ENCODE measurements at places on chromosomes 6 and 20.

DNA sequence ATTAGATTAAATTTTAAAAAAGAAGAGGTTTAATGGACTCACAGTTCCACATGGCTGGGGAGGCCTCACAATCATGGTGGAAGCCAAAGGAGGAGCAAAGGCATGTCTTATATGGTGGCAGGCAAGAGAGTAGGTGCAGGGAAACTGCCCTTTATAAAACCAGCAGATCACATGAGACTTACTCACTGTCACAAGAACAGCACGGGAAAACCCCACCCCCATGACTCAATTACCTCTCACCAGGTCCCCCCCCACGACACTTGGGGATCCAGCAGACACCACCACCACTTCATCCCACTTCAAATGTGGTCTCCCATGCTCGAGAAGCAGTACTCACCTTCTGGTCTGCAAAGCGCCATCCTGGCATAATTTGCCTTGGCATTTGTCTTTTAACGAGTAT lies 24.6 kb downstream of the MTFR2 start:
- peak; percentile 70 for DNase-seq

GRCh38 chr6:160034036-160034930 lies 65.4 kb downstream of the IGF2R start:
- no peak for DNase-seq

- DNase-seq, result no peak
Observed at GRCh38 chr6:232982-233640, 59.2 kb upstream of the DUSP22 start.

DNA sequence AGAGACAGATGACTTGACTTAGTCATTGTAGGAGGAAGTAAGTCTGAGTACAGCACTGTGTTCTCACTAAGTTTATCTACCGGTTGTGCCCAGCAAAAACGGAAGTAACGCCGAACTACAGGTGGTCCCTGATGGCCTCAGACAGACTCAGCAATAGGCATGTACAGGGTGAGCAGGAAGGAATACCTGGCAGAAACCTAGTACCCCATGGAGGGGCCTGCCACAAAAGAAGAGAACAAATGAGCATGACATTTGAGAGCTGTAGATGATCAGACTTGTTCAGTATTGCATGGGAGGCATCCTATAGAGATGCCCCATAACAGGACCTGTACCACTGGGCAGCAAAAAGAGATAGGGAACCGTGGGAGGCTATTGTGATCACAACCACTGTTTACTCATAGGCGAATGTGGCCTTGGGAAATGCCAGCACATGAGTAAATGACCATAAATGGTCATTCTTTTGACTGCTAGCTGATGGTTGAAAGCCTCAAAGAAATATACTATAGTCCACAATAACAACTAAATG lies 106.4 kb upstream of the TAB2 start:
- DNase-seq, result peak; percentile 53

- no peak for DNase-seq
Observed at GRCh38 chr6:80466981-80467380, 360.5 kb downstream of the BCKDHB start.

DNA sequence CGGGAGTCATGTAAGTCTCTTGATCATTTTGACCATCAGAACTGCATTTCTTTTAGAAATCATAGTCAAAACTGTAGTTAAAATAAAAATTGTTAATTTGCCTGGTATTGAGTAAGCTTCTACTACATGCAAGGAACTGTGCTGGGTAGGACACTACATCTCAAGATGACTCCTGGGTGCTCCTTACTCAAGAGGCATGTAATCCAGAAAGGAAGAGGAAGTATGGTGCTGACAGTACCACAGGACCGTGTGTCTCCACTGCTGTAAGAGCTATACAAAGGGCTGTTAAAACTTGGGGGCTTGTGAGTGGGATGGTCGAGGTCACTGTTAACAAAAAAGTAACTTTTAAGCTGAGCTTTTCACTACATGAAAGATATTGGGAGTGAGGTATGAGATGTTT lies 508.3 kb upstream of the SOX4 start:
- DNase-seq, result no peak

GRCh38 chr6:166907871-166908806 lies 48.2 kb downstream of the RNASET2 start:
- DNase-seq, result no peak

- no peak for DNase-seq
Observed at GRCh38 chr6:50380406-50381098, 330.8 kb upstream of the DEFB112 start.

GRCh38 chr20:43870484-43870883 lies 44.2 kb upstream of the TOX2 start:
- DNase-seq, result peak; percentile 47

GRCh38 chr6:1942834-1943233 lies 302.6 kb downstream of the GMDS start:
- no peak for DNase-seq

DNA sequence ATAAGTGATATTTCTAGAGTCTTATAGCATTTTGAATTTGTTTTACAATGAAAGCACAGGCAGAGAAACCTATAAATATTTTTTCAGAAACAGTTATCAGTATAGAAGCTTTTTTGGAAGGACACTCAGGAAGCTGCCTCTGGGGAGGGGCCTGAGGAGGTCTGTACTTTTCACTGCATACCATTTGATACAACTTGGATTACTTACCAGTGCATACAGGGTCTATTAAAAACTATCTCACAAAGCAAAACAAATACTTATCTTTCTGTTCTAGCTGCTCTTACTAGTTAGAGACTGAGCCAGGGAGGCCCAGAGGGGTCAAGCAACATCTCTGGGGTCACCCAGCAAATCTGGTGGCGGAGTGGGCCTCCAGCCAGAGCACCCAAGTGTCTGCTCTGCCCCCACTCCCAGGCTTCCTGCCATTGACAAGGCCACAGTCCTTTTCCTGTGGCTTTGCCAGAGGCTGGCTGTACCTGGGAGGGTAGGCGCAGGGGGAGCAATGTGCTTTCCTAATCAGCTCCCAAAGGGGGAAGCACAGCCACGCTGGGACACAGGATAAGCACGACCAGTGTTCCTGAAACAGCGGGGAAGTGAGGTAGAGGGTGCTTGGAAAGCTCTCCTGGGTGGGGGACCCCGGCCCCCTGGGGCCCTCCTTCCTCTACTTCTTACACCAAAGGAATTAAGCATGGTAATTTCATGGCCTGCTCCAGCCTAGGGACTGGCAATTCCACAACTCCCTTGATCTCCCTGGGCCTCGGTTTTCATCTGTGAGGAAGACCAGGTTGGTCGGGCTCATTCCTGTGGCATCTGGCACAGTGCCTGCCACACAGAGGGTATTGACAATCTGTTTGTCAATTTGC lies 7.8 kb downstream of the TCF15 start:
- DNase-seq, result no peak

- DNase-seq, result no peak
Observed at GRCh38 chr6:135782546-135782945, 69.0 kb upstream of the PDE7B start.

GRCh38 chr6:72828904-72829303 lies 207.0 kb downstream of the KCNQ5 start:
- no peak for DNase-seq

- peak; percentile 29 for DNase-seq
Observed at GRCh38 chr6:169752074-169752623, 727 bp downstream of the ERMARD start.

DNA sequence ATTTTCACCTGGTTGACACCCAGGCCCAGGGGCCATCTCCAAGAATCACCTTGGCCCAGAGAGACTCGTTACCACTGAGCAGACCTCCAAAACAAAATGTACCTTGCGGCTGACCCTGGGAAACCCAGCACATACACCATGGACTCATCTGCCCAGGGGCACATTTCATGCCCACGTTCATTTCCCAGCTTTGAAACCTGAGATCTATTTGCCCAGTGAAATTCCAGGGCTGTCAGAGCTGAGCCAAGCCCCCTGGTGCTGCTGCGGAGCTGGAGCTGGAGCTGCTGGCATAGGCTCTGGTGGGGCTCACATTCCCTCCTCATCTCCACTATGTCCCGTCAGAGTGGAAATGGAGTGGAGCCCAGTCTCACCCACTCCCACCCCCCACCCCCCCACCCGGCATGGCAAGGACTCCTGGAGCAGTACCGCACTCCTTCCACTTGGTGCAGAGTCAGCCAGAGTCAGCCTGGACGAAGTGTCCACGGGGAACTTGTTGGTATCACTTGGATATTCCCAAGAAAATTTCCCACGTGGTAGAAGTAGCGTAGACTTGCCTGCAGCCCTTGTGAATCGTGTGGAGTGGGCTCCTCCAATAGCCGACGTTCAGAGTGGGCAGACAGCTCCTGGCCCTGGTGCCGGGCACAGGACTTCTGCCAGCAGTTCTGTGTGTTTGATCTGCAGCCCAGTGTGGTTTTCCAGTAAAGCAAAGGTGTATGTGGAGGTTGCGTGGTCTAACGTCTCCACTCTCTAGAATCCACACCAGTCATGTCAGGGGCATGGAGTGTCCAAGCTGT lies 18.1 kb upstream of the OSER1 start:
- no peak for DNase-seq

- DNase-seq, result peak; percentile 73
Observed at GRCh38 chr6:82006027-82006738, 241.4 kb downstream of the IBTK start.

DNA sequence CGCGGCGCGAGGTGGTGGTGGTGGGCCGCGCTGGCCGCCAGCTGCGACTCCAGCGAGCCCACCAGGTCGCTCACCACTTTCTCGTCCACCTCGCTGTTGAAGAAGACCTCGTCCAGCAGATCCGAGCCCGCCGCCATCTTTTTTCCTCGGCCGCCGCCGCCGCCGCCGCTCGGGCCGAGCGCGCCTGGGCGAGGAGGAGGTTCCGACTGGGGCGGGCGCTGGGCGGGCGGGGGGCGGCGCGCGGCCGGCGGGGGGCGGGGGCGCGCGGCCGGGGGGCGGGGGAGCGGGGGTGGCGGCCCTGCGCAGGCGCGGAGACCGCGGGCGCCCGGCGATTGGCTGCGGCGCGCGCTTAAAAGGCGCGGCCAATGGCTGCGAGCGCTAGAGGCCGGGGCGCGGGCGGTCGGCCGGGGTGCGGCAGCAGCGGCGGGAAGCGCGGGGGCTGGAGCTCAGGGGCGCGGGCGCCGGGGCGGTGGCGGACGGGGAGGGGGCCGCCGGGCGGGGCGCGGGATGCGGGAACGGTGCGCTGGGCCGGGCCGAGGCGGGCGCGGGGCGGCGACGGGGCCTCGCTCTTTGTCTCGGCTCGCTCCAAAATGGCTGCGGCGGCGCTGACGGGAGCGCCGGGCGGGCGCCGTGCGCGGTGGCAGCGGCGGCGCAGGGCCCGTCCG lies at the start of gene TAF4:
TSS of gene TAF4 (minus strand) at position 208 of the 665 bp plus-strand sequence. CDS start at position 137, 71 bp downstream.
- DNase-seq, result peak; percentile 82

GRCh38 chr6:149235130-149235561 lies 82.4 kb upstream of the TAB2 start:
- peak; percentile 81 for DNase-seq

- no peak for DNase-seq
Observed at GRCh38 chr6:25447570-25447929, 168.4 kb downstream of the CARMIL1 start.

- DNase-seq, result no peak
Observed at GRCh38 chr20:45253261-45253660, 1.1 kb downstream of the SLPI start.

DNA sequence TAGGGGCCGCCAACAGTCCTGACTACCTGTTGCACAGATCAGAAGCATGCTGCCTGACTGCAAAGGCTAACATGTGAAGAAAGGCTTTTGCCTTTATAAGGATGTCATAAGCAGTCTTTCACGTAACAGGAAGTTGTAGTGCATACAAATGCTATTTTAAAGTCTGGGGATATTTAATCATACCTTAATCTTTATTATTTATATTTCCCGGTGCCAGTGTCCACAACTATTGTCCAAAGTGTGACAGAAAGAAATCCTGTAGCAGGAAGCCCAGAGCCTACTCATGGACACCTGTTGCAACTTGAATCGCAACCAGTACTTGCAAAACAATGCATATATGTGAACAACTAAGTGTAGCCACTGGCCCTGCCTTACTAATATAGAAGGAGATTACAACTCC lies 235.8 kb downstream of the ALDH8A1 start:
- DNase-seq, result no peak

DNA sequence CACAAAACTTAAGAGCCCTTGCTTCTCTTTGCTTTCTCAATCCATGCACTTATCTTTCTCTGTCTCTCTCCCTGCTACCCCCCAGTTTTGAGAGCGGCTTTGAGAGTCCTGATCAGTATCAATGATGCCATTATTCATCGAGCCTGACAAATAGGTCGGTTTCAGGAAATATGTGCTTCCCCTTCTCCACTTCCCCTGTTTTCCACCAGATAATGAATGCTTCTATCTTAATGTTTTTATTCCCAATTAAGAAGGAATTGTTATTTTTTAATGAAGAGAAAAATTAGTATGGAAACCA lies 117.7 kb downstream of the KIF13A start:
- DNase-seq, result no peak

DNA sequence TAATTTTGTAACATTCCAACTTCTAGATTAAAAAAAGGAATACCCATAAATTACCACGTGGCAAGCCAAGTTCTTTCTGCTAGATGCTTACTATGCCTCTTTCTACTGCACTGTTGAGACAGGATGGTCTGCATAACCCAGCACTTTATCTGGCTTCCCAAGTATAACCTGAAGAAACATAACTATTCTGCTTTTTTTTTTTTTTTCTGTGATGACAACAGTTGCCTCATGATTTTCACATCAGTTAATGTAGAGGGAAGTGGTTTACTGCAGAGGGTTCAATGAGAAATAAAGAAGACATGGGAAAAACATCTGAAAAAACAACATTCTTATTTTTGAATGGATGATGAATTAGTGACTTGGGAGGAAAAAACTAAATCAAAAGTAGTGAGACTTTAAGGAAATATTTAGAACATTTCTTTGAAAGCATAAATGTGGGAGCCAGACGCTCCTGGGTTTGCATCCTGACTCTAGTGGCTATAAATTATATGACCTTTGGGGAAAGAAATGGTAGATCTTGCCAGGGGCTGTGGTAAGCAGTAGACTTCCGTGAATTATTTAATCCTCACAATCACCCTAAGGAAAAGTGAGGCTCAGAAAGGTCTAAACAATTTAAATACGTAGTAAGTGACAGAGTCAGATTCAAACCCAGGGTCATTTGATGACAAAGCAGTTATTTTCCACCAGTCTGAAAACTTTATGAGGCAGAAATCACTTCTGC lies 230.7 kb downstream of the PHACTR1 start:
- DNase-seq, result no peak

GRCh38 chr6:41406728-41407489 lies 71.5 kb downstream of the NCR2 start:
- no peak for DNase-seq

- DNase-seq, result no peak
Observed at GRCh38 chr6:100946021-100946540, 65.0 kb upstream of the ASCC3 start.

GRCh38 chr6:139533171-139533570 lies 158.7 kb upstream of the CITED2 start:
- DNase-seq, result no peak
